ENCODE measurements at places on chromosomes 6 and 20. TPM values are rescaled to one million over a fixed set of nuclear protein-coding genes. Genes with fewer than 3 reads are reported as not detected.
A peak's percentile ranks its signal among the peaks of the same experiment; 100 is the strongest.

DNA sequence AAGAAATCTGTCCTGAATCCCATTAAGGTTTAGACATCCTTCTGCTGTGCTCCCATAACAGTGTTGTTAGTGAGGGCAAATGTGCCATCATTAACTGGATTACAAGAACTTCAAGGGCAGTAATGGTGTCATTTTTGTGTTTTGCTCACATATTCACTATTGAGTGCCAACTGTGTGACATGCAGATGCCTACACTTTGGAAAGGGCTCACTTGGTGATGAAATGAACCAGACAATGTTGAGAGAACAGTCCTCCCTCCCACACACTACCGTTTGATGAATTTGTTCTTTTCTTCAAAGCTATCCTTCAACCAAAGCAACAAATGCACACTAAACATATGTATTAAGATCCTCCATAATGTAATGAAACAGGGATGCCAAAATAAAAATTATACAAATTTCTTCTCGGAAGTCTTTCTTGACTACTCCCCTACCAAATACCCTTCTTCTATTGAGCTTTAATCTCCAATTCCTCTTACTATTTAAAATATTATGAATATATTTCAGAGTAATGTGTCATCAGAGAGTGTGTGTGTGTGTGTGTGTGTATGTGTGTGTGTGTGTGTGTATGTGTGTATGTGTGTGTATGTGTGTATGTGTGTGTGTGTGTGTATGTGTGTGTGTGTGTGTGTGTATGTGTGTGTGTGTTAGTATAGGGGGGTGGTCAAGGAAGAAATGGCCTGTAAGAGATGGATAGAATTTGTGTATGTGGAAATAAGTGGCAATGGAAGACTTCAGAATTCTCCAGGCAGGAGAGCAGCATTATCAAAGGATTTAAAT lies 92.3 kb upstream of the ENPP5 start:
- DNase-seq, result no peak

SLC35D3 gene
- 0.10 TPM for polyA plus RNA-seq

- no peak for DNase-seq
These were observed 128.9 kb downstream of the CD164 start for GRCh38 chr6:109253366-109253765.

DNA sequence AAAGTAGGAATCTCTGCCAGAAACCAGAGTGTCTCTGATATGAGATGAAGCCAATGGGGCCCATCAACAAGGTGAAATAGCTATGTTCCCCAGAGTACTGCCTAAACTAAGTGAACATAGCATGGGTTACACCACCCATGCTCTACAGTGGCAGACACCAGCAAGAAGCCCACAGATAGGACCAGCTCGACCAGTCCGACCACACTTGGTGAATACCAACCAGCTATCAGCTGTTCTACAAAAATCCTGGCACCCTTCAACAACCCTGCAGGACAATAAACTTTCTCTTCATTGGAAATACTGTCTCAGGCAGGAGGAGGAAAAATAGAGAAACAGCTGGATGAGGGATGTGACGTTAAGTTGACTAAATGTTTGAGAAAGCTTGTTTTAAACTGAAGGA lies 311.4 kb downstream of the EPM2A start:
- DNase-seq, result no peak

PAX1 gene
- not detected for polyA plus RNA-seq

DNA sequence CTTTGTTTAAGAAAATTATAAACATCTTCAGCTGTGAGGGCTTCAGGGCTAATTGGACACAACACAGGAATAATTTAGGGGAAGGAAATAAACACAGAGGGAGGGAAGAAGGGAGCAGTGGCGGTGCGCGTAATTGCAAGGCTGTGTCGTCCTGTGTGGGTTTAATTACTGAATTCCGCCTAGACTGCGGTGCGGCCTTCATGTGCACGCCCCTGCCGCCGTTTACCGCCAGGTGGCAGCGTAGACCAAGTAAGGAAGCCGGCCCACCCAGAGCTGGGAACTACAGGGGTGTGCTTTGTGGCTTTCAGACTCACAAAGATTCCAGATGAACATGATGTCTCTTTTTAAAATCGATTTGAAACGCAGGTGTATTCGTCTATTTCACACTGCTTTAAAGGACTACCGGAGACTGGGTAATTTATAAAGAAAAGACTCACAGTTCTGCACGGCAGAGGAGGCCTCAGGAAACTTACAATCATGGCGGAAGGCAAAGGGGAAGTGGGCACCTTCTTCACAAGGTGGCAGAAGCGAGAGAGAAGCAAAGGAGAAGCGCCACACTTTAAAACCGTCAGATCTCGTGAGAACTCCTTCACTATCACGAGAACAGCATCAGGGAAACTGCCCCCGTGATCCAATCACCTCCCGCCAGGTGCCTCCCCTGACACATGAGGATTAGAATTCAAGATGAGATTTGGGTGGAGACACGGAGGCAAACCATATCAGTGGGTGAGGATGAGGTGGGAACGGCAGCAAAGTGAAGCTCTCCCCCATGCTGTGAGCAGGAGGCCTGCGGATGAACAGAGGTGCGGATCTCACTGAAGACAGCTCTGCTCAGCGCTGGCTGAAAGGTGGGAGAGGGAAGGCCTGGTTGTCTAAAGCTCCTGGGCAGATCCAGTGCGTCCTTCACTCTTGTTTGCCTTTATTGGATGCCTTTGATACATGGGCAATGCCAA lies 222.0 kb upstream of the PDE10A start:
- peak; percentile 70 for DNase-seq

- no peak for DNase-seq
These were observed 79.5 kb downstream of the MRPL14 start for GRCh38 chr6:44047801-44048200.

INSM1 gene
- polyA plus RNA-seq, result not detected

RAB44 gene
- 0.08 TPM for polyA plus RNA-seq

DNA sequence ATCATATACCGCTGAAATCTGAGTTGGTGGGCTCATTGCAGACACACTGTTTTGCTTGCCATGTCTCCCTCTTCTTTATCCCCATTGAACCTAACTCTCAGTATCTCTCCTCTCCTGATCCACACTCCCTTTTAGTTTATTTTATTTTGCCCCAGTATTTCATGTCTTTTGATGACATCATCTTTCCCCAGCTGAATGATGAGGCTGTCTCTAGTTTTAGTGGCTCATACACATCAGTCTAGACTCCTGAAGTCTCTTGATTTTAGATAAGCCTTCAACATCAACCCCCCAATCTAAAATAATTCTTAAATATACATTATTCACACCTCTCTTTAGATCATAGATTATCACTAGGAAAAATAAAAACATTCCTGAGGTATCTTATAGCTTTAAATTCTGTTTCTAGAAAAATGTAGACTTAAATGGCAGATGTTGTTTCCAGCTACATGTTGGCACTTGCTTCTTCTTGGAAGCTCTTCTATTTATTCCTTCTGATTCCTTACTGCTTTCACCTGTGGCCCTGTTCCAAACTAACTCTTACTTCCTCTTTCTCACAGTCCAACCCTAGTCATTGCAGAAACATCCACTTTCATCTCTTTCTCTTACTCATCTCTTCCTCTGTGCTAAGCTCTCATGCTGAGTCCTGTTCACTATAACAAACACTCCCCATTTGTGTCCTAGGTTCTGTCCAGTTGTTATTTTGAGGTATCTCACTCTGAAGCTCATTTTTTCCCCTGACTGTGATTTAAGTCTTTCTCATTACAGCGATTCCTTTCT lies 191.9 kb upstream of the SLC35B3 start:
- no peak for DNase-seq

ADGRG6 gene
- 33.0 TPM for polyA plus RNA-seq

ATF6B gene
- 104 TPM for polyA plus RNA-seq

GRCh38 chr6:169044381-169045230 lies 209.0 kb downstream of the THBS2 start:
- DNase-seq, result no peak

TMC2 gene
- 0.21 TPM for polyA plus RNA-seq

GRCh38 chr6:32088487-32089049 lies 20.6 kb downstream of the TNXB start:
- no peak for DNase-seq

GRCh38 chr6:139172567-139172966 lies 37.7 kb downstream of the HECA start:
- DNase-seq, result no peak

TRAPPC3L gene
- polyA plus RNA-seq, result 0.39 TPM

DNA sequence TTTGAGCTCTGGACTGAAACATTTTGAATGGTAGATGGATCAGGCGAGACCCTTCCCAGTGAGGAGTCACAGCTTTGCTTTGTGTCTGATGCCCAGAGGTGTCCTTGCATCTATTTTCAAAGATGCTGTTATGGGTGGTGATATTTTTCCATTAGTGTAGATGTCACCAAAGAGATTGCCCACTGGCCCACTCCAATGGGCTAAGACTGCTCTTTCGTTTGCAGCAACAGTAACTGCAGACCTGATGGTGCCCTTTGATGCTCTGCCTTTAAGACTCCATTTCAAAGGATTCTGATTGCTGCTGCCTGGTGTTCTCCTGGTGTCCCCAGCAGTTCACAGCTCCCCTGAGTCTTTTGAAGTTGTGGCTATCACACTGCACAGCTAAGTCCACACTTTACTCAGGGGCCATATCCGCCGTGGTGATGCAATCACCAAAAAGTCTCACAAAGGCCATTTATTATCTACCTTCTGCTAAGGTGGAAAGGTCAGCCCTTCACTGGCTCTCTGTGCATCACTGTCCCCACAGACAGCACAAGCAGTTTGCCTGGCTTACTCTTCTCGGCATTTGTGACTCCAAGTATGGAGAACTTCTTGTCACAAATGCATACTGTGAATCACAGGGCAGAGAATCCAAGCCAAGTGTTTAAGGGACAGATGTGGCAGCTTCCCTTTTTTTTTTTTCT lies 56.4 kb downstream of the NOX3 start:
- DNase-seq, result no peak

Data from right renal pelvis (tissue), 4 donors.